ENCODE measurements at places on chromosomes 7 and 10. TPM values are rescaled to one million over a fixed set of nuclear protein-coding genes. Genes with fewer than 3 reads are reported as not detected.

The EEPD1 gene
- total RNA-seq, result 12.4 TPM

The C10orf105 gene
- 0.19 TPM for total RNA-seq

The ZNF3 gene
- total RNA-seq, result 40.8 TPM

The HOXA10 gene
- total RNA-seq, result not detected

The LLCFC1 gene
- total RNA-seq, result not detected

The MKI67 gene
- 51.3 TPM for total RNA-seq

- no peak for DNase-seq
Observed at GRCh38 chr7:126449611-126450268, 803.0 kb downstream of the GRM8 start.

- no peak for DNase-seq
Observed at GRCh38 chr10:15037691-15038090, 6.1 kb upstream of the OLAH start.

DNA sequence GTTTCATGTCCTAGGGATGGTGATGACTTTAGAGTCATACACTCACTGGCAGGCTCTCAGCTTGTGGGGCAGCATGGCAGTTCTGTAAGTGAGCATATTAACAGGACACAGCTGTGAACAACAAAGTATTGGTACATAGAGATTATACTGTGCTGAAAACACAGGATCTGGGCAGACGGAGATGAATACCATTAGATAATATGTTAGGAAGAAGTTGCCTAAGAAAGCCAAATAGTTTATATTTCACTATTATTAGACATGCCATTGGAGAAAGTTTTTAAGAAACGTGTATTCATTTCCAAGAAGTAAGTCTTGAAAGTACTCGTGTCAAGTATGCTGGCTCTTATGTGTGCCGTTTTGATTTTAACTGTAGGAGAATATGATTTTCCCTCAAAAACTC is 274.5 kb downstream of the INHBA start:
- DNase-seq, result no peak

DNA sequence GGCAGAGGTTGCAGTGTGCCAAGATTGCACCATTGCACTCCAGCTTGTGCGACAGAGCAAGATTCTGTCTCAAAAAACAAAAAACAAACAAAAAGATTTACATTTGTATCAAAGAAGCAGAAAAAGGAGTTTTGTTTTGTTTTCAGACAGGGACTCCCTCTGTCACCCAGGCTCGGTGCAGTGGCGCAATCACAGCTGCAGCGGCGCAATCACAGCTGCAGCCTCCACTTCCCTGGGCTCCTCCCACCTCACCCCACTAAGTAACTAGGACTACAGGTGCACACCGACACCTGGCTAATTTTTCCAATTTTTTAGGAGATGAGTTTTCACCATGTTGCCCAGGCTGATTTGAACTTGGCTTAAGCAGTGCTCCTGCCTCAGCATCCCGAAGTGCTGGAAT is 1.8 kb downstream of the ARMC10 start:
- DNase-seq, result no peak

GRCh38 chr7:66050990-66051448 is 24.6 kb upstream of the ASL start:
- no peak for DNase-seq

DNA sequence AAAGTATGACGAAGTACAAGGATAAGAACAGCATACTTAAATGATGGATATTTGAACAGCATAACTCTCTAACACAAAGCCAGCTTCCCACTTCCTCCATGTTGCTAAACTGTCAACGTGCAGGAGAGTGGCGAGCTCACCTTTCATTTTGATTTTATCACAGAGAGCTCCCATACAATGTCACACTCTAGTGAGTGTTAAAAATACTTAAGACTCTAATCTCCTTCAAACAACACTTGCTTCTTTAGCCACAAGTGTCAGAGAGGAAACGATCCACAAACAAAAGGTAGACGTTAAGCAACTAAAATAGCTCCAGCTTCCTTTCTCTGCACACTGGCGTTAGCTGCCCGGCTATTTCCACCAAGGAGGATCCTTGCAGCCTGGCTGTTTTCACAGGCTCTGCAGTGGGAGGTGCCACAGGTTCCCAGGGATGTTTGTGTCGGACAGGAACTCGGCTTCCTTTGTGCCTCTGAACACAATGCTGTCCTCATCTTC is 194.6 kb downstream of the COBL start:
- peak; percentile 45 for DNase-seq

- DNase-seq, result no peak
Observed at GRCh38 chr10:67668448-67668847, 27.5 kb downstream of the CTNNA3 start.

DNA sequence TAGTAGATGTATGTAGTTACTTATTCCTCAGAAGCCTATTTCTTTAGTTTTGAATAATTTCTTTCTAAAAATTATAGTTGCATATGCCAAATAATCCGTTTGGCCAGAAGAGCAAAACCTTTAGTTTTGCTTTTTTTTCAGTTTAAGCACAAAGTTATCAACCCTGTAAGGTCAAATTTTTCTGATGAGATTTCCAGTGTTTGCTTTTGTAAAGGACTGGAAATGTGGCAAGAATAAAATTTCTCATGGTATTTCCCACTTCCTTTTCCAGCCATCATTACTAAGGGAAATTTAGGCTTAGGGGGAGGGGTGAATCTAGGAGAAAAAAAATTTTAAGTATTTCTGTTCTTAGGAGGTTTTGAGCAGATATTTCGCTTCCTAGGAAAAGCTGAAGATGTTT is 7.6 kb downstream of the CALD1 start:
- DNase-seq, result no peak

GRCh38 chr10:119198438-119198837 is 8.9 kb upstream of the GRK5 start:
- peak; percentile 82 for DNase-seq

DNA sequence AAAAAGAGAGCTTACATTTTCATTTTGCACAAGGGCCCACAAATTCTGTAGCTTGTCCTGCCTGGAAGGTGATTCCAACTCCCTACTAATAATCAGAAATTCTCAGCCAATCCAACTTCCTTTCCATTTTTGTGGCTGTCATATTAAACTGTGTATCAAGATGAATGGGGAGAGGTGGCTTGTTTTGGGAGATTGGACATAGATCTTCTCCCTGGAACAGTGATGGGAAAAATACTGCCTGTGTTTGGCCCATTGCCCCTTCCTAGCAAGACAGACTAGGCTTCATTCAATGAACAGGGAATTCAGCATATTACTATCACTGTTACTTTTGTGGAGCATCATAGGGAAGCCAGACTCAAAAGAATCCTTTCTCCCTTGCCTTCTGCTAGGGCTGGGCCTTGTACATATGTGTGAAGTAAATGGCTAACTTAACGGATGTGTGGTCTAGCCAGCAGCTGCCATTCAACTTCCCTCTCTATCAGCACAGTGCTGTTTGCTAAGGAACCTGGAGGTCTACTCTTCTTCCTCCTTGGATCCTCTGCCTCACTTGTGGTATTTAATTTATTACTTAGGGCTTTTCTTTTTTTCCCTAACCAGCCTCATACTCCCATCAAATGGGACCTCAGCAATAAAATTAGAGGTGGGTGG is 326.0 kb downstream of the BICC1 start:
- DNase-seq, result no peak
